ENCODE measurements at places on chromosomes 3 and 15.

DNA sequence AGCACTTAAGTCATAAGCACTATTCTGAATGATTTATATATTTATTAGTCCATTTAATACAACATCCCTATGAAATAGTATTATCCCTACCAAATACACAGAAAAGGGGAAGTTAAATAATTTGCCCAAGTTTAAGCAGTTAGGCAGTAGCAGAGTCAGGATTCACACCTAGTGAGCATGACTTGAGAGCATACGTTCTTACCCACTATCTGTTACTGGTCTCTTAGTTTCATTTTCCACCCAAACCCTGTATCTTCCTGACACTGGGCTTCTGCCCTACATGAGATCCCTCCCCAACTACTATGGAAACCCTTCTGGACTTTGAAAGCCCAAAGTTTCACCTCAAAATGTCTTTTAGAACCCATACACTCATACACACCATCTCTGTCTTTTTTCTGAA lies 4.4 kb upstream of the ATOSA start:
- no peak for DNase-seq

DNA sequence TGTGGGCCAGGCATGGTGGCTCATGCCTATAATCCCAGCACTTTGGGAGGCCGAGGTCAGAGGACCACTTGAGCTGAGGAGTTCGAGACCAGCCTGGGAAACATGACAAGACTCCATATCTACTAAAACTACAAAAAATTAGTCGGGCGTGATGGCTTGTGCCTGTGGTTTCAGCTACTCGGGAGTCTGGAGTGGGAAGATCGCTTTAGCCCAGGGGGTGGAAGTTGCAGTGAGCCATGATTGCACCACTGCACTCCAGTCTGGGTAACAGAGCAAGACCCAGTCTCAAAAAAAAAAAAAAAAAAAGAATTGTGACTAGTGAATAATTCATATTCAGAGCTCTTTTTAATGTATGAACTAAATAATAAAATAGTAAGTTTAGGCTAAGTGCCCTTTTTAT lies 87.8 kb upstream of the TSEN2 start:
- no peak for DNase-seq

- no peak for DNase-seq
These were observed 597.7 kb downstream of the OTOL1 start for GRCh38 chr3:162094301-162094700.

DNA sequence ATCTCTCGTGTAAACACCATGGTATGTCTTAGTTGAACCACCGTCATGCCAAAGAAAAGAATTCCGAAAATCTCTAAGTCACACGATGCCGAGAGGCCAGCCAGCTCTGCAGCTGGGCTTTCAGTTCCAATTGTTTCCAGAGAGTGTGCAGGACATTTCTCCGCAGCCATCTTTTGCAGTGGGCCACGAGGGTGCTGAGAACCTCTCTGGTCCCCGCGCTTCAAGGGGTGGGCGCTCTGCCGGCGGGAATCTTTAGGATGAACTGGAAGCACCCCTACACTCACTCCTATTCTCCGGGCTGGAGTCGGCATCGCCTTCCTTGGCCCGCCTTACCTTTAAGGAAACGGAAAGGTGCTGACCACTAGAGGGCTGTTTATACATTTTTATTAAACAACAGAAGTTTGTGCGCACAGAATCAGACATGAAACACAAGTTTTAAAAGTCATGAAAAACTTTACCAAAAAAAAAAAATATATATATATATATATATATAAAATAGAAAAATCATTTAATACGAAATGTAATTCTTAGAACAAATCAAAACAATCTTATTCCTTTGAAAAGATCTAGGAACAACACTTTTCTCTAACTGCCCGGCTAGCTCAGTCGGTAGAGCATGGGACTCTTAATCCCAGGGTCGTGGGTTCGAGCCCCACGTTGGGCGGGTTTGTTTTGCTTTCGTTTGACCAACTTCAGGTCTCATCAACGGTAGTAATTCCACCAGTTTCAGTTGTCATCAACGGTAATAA lies 12.5 kb upstream of the MORF4L1 start:
- DNase-seq = peak; percentile 57

- DNase-seq = no peak
These were observed 39.8 kb downstream of the CHDH start for GRCh38 chr3:53806182-53807116.

DNA sequence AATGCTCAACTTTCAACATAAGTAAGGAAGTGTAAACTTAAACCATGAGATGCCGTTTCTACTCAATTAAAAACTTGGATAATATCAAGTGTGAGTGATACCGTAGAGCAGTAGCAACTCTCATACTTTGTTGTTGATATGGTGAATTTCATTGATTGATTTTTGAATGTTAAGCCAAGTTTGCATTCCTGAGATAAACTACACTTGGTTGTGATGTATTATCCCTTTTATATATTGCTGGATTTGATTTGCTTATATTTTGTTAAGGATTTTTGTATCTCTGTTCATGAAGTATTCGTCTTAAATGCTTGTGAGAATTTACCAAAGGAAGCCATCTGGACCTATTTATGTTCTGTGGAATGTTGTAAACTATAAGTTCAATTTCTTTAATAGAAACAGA lies 21.7 kb downstream of the SLMAP start:
- no peak for DNase-seq

DNA sequence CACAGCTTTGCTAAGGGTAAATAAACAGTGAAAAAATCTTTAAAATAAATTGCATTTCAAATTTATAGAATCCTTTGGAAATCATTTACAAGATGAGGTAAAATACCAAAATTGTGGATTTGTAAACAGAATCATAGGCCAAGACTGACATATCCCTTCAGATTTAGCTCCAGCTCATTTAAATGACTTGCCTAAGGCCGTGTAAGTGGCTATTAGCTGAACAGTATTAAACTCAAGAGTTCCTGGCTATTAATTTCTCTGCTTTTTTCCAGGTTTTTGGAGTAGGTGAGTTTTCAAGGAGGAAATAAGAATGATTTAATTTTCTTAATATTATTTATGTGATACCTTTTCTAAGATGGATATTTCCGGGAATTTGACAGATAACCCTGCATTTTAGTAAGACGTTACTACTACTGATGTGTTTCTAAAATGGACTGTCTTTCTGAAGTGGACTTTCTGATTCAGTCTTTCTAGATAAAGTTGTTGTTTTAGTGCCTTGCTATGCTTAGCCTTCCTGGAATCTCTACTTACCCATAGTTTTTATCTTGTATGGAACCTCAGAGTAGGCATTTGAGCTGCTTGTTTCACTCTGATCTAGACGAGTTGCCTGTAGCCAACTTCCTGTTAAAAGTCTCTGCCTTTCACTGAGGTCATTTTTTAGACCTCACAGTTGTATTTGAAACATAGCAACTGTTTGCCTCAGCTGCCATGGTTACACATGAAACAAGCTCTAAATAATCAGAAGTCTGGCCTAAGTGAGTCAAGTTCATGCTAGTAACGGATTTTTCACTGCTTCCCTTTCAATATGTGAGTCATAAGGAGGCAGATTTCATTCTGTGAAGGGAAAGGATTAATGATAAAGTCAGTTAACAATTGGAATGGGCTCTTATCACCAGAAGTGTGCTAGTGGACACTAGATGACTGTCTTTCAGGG lies 127.0 kb downstream of the KLHL25 start:
- DNase-seq = peak; percentile 88

GRCh38 chr3:127450331-127450730 lies 140.2 kb downstream of the TPRA1 start:
- no peak for DNase-seq

DNA sequence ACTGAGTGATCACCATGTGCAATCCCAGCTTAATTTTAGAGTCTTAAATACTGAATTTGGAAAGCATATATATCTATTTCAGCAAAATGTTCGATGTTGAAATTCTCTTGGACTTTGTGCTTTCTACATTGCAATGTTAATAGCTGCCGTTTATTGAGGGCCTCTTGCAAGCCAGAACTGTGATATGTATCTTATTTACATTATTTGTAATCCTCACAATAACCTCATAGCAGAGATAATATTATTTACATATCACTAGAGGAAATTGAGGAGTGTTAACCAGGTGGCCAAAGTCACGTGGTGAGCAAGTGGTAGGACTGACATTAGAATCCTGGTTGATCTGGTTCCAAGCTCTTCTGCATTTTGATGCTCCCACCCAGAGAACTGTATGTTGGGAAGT lies 254.1 kb downstream of the SLC9A9 start:
- no peak for DNase-seq

GRCh38 chr15:59244337-59244736 lies 37.7 kb downstream of the LDHAL6B start:
- no peak for DNase-seq

GRCh38 chr15:100890850-100891249 lies 11.2 kb downstream of the ALDH1A3 start:
- no peak for DNase-seq

- no peak for DNase-seq
These were observed 32.8 kb upstream of the SSR3 start for GRCh38 chr3:156587760-156588069.

DNA sequence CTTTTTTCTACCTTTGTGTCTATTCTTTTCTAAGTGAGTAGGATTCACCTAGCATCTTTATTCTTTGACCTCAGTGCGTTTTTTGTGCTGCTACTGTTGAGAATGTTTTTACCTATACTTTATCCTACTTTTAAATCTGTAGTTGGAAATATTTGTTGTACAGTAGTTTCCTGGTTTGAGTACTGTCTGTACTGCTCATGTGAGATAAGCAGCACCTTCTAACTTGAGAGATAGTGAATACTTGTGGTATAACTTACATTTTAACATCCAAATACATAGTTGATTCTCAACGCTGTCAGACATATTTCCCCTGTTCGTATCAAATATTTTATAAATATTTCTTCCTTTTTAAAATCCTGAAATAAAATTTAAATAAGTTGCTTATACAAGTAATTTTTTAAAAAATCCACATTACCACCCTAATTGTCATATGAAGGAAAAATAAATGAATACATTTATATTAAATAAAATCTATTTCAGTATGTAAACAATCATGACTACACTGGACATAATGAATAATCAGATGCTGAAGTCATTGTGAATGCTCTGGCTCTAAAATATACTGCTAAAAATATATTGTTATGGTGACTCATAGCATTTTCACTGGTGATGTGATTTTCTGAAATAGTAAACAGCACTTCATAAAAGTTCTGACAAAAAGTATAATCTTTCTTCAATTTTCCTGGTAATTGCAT lies 17.4 kb downstream of the ATP11B start:
- DNase-seq = no peak

DNA sequence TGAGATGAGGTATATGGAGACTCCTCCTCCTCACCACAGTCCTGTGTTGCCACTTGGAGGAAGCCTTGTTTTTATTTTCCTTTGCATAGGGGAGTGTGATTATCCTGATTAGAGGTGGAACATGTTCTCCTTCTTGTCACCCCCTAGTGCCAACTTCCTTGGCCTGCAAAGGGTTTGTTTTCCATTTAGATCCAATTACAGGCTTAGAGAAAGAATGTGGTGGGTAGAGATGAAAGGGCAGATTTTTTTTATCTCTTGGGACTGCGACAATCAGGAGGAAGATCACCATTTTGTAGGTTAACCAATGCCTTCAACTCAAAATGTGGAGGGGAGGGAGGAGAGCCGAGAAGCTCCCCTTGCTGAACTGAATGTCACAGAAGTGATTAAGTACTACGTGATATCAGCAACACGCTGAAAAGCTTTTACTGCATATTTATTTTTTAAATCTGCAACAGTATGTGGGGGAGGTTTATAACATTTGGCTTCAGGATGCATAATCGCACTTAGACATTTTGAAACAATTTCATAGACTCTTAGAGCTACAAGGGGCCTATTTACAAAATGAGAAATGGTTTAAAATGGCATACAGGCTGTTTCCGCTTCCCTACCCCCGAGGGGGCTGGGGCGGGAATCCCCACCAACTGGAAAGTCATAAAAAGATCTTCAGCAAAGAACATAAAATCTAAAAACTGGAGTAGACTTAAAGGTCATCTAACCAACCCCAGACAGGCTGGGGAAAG lies 2.4 kb downstream of the LMCD1 start:
- no peak for DNase-seq

GRCh38 chr3:174536319-174536718 lies 322.8 kb upstream of the NAALADL2 start:
- DNase-seq = no peak

DNA sequence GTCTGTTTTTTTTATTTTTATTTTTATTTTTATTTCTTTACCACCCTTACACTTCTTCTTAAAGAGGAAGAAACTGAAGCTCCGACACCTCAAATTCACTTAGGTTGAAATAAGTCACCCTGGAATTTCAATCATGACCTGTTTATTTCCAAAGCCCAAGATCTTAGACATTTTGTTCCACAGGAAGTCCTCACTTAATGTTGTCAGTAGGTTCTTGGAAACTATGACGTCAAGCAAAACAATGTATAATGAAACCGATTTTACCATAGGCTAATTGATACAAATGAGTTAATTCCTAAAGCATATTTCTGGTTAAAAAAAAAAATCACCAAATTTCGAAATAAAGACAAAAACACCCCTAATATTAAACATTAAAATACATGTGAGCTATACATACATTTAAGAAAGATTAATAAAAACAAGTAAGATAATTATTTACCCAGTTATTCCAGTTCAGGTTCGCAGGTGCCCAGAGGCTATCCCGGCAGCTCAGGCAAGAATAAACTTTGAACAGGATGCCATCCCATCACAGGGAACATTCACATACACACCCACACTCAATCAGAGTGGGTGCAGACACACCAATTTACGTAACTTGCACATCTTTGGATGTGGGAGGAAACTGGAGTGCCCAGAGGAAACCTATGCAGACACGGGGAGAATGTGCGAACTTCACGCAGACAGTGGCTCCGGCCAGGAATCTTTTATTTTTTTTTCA lies 391.0 kb downstream of the RAP2B start:
- no peak for DNase-seq

DNA sequence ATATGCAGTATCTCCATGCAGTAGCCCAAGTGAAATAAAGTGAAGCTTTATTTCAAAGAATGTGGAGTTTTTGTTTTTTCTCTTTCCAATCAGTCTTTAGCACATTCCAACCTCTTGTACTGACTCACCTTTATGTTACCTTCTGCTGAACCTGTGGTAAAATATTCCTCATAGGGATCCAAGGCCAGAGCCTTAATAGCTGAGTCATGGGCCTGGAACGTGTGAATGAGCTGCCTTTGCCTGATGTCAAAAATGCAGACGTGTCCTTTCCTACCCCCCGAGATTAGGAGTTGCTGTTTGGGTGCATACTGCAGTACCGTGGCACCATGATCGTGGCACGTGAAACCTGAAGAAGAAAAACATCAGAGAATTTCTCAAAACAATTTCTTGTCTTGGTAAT lies 108.5 kb downstream of the GLDN start:
- DNase-seq = no peak

DNA sequence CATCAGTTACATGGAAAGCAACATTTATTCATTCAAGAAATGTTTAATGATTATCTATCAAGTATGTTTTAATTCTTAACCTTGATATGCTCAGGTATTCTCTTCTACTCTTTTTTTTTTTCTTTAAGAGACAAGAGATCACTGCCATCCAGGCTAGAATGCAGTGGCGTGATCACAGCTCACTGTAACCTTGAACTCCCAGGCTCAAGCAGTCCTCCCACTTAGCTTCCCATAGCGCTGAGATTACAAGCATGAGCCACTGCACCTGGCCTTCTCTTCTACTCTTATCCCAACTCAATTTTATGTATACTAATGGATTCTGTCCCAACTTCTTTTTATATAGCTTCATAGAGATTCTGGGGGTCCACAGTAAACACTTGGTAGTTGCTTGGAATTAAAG lies 50.9 kb downstream of the SETD2 start:
- DNase-seq = no peak

Measured in smooth muscle cell of the brain vasculature (primary cell).